ENCODE measurements at places on chromosomes 5 and 9. TPM values are rescaled to one million over a fixed set of nuclear protein-coding genes. Genes with fewer than 3 reads are reported as not detected.

The BSPRY gene
- total RNA-seq: not detected

The PCDHA3 gene
- 0.19 TPM for total RNA-seq

The NEURL1B gene
- total RNA-seq: 5.1 TPM

The UBTD2 gene
- total RNA-seq: 22.6 TPM

All from regular cardiac myocyte (primary cell).